ENCODE measurements at places on chromosomes 16 and 17. TPM values are rescaled to one million over a fixed set of nuclear protein-coding genes. Genes with fewer than 3 reads are reported as not detected.

Gene WFDC1
- total RNA-seq = not detected

DNA sequence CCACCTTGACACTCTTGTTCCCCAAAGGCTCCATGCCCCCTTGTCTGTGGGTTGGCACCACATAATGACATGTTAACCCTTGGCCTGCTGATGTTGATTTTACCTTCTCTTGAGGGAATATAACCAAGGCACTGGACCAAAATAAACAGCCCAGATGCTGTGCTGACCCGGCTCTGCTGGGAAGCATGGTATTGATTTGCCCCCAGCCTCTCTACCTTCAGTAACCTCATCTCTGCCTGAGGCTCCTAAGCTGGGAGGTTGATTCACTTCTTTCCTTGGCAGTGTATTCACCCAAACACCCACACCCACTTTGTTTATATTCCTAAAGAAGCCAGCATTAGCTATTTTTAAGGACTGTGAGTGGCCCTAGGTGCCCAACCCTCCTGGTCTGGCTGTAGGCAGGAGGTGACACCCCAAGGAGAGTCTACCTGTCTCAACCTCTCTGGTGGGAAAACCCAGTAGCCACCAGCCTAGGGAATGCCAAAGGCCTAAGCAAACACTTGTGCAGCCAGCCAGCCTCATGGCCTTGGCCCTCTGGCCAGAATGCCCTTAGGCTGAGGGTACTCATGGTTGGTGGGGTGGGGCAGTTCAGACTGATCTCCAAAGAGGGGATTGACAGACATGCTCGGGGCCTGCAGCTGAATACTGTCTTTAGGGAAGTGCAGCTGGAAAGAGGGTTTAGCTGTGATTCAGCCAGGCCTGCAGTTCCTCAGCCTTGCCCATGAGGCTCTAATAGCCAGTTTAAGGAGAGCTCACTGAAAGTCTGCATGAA, 42.7 kb downstream of the GNAO1 start:
- no peak overlapping the region for H3K4me3 ChIP-seq
- H3K27me3 ChIP-seq = no peaks in the 10 kb centered on the region
- no peaks in the 10 kb centered on the region for H3K36me3 ChIP-seq
- no peak for DNase-seq
- H3K27ac ChIP-seq = no peak overlapping the region

- no peaks in the 10 kb centered on the region for H3K4me1 ChIP-seq
- no peak overlapping the region for H3K27ac ChIP-seq
- peaks cover 16% of the 10 kb centered on the region for H3K36me3 ChIP-seq
- H3K4me3 ChIP-seq = no peak overlapping the region
Measured at GRCh38 chr17:51189628-51190027, 23.4 kb downstream of the NME2 start.

Gene SLC6A2
- not detected for total RNA-seq

DNA sequence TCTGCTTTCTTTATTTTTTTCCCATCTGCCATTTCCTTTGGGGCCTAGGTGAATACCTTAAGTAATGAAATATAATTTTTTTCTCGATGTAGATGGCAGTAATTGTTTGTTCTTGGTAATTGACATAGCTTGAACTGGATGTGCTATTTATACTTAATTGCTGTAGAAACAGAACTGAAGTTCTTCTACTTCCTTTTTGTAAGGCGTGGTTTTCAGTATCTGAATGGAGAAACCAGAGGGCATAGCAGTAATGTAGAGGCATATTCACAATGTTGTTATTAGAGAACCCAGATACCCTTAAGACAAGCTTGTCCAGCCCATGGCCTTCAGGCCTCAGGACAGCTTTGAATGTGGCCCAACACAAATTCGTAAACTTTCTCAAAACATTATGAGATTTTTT, 16.4 kb downstream of the ATP6V0A1 start:
- H3K27ac ChIP-seq = no peak overlapping the region
- H3K4me1 ChIP-seq = peaks cover 16% of the 10 kb centered on the region
- DNase-seq = no peak

Gene PLXDC1
- total RNA-seq = 2.4 TPM

Gene C1QL1
- not detected for total RNA-seq

Gene CACNG4
- total RNA-seq = not detected

GRCh38 chr16:29779474-29779873, 1.4 kb downstream of the ZG16 start:
- no peaks in the 10 kb centered on the region for H3K36me3 ChIP-seq
- H3K4me3 ChIP-seq = no peak overlapping the region
- H3K27me3 ChIP-seq = no peaks in the 10 kb centered on the region

Gene TEKT5
- total RNA-seq = 0.16 TPM

DNA sequence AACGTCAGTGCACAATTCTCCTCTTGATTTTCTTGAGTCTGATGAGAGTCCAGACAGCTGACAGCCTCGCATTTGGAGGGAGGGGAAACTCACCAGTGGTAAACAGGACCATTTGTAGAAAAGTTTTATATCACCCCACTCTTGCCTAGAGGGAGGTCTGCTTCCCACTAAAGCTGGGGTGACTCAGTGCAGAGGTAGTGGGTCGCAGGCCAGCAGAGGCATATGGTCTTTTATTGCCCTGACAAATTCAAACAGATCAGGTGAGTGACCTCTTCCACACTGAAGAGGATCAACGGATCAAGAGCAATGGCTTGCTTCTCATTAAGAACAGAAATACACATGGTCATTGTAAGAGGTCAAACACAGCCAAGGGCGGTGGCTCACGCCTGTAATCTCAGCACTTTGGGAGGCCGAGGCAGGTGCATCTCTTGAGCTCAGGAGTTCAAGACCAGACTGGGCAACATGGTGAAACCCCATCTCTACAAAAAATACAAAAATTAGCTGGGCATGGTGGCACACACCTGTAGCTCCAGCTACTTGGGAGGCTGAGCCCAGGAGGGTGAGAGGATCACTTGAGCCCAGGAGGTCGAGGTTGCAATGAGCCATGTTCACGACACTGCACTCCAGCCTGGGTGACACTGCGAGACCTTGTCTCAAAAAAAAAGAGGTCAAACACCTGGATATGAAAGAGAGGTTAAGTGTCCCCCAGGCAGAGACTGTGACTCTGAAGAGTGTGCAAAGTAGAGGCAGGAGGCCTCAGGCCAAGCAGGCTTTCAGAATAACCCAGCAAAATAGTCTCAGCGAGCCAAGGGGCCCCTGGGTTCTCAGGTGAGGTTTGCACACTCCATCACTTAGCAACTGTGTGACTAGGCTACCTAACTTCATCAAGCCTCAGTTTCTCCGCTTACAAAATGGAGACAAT, 56.5 kb upstream of the ERN1 start:
- no peak for DNase-seq
- no peak overlapping the region for H3K4me3 ChIP-seq
- H3K4me1 ChIP-seq = peaks cover 10% of the 10 kb centered on the region
- H3K27ac ChIP-seq = no peak overlapping the region
- no peaks in the 10 kb centered on the region for H3K27me3 ChIP-seq
- peaks cover 12% of the 10 kb centered on the region for H3K36me3 ChIP-seq
